Suprapubic skin (tissue), 4 donors: ENCODE measurements at places on chromosomes 13 and 19. TPM values are rescaled to one million over a fixed set of nuclear protein-coding genes. Genes with fewer than 3 reads are reported as not detected.

GRCh38 chr19:37353968-37354367, 16.9 kb upstream of the ZNF527 start:
- DNase-seq, result no peak

The PVR gene
- 14.2 TPM for total RNA-seq

GRCh38 chr19:38679839-38680238, 32.4 kb downstream of the ACTN4 start:
- DNase-seq, result no peak

GRCh38 chr19:39277598-39277997, 9.4 kb downstream of the IFNL2 start:
- no peak for DNase-seq

DNA sequence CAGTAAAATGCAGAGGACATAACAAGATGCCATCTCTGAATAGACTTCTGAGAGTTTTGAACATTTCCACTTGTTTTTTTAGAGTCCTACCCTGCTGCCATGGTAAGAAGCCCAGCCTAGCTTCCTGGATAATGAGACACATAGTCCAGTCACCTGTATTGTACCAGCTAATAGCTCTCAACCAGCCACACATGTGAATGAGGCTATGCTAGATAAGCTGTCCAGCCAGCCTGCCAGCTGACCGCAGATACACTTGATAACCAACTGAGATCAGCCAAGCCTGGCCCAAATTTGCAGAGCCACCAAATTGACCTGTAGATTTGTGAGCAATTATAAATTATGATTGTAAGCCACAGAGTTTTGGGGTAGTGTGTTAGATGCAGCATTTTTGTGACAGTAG, 10.7 kb downstream of the RFXAP start:
- no peak for DNase-seq

- no peak for DNase-seq
Measured at GRCh38 chr13:68019901-68020300, 789.8 kb upstream of the PCDH9 start.

GRCh38 chr19:9075064-9075949, 11.6 kb upstream of the OR1M1 start:
- DNase-seq, result no peak

GRCh38 chr13:37187105-37187504, 81.6 kb upstream of the CSNK1A1L start:
- no peak for DNase-seq
